ENCODE measurements at places on chromosomes 7 and 10.

DNA sequence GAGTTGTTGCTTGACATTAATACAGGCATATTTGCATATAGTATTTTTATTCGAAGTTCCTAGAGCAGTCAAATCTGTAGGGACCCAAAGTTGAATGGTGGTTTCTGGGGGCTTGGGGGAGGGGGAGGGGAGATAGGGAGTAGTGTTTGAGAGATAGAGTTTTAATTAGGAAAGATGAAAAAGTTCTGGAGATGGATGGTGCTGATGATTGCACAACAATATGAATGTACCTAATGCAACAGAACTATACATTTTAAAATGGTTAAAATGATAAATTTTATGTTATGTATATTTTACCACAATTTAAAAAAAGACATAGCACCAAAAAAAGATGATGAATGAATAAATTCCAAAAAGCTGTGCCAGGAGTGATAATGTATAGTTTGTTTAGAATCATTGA is 41.8 kb downstream of the STK31 start:
- no peak for DNase-seq

- peak; percentile 34 for DNase-seq
Observed at GRCh38 chr7:32453341-32454011, 36.7 kb downstream of the LSM5 start.

DNA sequence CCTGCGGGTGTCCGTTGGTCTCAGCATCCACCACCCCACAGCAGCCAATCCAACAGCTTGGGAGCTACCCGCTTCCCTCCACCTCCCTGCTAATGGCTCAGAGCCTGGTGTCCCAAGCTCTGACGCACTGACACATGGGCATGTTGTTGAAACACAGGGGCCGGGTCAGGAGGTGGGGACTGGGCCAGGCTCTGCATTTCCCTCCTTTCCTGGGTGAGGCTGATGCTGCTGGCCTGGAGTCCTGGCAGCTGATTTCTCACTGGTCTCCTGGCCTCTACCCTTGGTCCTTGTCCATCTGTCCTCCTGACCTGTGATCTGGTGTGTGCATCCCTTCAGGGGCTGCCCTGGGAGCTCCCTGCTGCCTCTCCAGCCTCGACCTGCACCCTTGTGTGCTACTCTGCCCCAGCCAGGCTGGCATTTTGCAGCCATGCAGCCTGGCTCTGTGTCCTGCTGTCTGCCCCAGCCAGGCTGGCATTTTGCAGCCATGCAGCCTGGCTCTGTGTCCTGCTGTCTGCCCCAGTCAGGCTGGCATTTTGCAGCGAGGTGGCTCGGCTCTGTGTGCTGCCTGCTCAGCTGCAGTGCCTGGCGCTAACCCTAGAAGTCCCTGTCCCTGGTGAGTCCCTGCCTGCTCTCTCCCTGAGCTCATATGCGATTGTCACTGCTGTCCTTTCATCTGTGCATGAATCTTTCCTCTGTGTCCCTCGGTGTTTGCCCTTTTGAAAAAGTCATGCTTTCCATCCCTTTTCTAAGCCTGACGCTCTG is 14.0 kb downstream of the AMZ1 start:
- no peak for DNase-seq

DNA sequence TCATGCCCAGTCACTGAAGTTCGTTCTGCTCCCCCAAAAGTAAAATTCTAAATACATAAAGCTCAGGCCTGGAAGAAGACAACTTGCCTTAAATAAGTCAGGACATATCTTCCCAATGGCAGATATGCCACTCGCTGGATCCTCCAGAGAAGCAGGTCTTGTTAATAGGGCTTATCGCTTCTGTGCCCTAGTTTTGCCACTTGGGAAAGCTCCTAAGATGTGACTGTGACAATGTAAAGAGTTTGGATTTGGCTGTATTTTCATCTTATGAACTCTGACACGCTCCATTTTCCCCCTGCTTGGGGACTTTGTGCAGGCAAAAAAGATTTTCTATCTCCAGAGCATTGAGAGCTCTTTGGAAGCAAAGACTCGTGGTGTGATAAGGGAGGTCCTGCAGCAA is 279.9 kb downstream of the WDR11 start:
- DNase-seq = no peak

- DNase-seq = no peak
Observed at GRCh38 chr7:4052130-4052529, 630.0 kb upstream of the FOXK1 start.

- DNase-seq = peak; percentile 27
Observed at GRCh38 chr10:44010873-44011602, 362.4 kb upstream of the ZNF32 start.

GRCh38 chr10:132354356-132355094 is 22.5 kb downstream of the LRRC27 start:
- DNase-seq = no peak

- DNase-seq = no peak
Observed at GRCh38 chr10:637771-638195, 51.7 kb downstream of the DIP2C start.

- DNase-seq = no peak
Observed at GRCh38 chr10:128744811-128745305, 618.6 kb upstream of the MKI67 start.

GRCh38 chr7:2698581-2699288 is 10.7 kb downstream of the AMZ1 start:
- DNase-seq = no peak

Data from renal cortical epithelial cell (primary cell).